Progenitor cell of endocrine pancreas (in vitro differentiated cells): ENCODE measurements at places on chromosomes 5 and 9.

GRCh38 chr5:109826426-109826825 is 136.7 kb downstream of the MAN2A1 start:
- no peak for DNase-seq

GRCh38 chr5:170317499-170317898 is 19.9 kb upstream of the LCP2 start:
- DNase-seq = no peak

GRCh38 chr5:75042522-75042921 is 9.8 kb downstream of the GCNT4 start:
- no peak for DNase-seq

DNA sequence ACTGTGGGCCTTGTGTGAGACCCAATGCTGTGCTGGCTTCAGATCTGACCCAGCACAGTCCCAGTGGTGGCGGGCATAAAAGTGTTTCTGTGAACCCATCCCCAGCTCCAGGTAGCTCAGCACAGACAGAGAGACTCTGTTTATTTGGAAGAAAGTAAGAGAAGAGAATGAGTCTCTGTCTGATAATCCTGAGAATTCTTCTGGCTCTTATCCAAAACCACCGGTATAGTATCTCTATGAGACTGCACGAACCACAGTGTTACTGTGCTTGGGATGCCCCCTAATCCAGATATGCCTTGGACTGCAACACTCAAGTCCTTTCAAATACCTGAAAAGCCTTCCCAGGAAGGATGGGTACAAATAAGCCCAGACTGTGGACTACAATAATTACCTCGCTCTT is 1660.8 kb upstream of the ACO1 start:
- DNase-seq = no peak

DNA sequence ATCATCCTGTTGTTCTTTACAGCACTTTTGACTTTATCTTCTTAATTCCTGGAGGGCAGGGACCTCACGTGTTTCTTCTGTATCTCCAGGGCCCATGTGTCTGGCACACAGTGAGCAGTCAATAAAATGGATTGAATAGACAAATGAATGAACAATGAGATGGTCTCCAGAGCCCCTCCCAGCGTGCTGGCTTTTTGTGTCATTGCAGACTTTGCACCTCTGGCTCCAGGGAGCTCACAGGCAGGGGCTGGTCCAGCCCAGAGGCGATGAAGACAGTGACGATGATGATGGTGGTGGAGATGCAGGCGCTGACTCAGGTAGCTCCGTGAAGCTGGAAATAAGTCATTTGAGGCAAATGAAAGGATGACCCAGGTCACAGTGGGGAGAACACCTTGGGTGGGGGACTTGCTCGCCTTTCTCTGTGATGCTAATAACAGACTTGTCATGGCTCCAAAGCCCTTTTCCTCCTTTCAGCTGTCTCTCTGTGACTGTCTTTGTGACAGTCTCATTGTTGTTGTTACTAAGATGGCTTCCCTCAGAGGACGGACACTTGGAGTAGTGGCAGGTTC is 30.4 kb upstream of the FABP6 start:
- DNase-seq = no peak

DNA sequence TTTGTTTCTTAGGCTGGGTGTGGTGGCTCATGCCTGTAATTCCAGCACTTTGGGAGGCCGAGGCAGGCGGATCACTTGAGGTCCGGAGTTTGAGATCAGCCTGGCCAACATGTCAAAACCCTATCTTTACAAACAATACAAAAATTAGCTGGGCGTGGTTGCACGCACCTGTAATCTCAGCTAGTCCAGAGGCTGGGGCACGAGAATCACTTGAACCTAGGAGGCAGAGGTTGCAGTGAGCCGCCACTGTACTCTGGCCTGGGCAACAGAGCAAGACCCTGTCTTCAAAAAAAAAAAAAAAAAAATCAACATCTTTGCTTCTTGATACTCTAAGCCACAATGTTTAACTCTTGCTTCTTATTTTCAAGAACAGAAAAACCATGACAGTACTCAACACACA is 16.1 kb downstream of the UBAP2 start:
- DNase-seq = no peak

DNA sequence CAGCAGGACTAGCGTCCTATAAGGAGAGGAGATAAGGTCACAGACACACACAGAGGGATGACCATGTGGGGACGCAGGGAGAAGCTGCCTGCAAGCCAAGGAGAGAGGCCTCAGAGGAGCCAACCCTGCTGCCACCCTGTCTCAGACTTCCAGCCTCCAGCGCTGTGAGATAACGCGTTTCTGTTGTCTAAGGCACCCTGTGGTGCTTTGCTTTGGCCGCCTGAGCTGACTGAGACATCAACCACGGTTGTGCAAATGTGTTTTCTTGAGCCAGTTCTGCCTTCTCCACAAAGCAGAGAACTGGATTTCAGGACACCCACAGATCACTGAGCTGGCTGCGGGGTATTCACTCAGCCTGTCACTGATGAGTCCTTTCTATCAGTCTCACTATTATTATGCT is 149.1 kb downstream of the NXNL2 start:
- DNase-seq = no peak

- DNase-seq = no peak
Observed at GRCh38 chr5:126143622-126144021, 279.6 kb upstream of the GRAMD2B start.

DNA sequence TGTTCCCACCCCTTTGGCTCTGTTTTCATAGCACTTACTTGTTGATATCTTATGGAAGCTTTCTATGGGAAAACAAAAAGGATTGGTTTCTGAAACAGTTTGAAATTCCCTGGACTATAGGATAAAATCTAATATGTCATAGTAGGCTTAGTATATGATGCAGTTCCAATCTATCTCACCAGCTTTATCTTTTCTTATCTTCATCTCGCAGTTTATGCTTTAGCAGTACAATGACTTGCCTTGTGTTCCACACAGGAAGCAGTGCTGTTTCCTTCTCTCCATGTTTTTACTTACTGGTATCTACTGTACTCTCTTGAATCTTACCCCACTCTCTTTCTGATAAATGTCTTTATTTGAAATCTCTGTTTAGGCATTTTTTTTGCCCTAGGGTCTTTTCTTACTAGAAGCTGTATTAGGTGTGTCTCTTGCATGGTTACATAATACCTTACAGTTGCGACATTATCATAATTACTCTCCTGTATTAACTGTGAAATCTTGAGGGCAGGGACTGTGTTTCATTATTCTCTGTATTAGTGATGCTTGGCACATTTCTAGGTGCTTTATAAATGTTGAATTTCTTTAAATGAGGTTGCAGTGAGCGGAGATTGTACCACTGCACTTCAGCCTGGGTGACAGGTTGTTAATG is 76.3 kb downstream of the FOCAD start:
- no peak for DNase-seq

GRCh38 chr9:347667-348292 is 133.1 kb downstream of the DOCK8 start:
- DNase-seq = no peak

- no peak for DNase-seq
Observed at GRCh38 chr9:36949466-36949865, 84.6 kb downstream of the PAX5 start.

DNA sequence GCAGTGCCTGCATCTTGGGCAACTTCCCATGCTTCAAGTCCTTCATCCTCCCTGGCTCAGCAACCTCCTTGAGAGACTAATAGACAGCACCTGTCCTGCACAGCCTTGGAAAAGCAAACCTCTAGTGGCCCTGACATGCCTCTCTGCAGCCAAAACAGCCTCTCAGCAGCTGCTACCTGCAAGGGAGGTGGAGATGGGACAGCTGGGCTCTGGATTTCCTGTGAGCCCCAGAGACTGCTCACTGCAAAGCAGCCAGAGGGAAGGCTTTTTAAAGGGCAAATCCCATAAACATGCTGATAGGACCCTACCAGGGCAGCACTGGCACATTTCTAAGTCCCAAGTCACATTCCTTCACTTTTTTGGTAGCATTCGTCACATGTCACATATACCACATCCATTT is 31.5 kb upstream of the MYORG start:
- no peak for DNase-seq

DNA sequence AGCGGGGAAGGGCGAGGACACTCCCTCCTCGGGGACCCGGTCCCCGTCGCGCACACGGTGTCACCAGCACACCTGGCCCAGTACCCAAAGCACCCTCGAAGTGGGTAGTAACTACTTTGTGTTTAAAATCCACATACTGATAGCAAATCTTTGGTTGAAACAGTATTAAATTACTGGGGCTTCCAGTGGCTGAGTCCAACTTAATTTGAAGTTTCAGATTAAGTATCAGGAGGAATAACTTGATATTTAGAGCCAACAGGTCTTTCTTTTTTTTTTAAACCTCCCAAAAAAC is 615 bp downstream of the ATG10 start:
- no peak for DNase-seq

DNA sequence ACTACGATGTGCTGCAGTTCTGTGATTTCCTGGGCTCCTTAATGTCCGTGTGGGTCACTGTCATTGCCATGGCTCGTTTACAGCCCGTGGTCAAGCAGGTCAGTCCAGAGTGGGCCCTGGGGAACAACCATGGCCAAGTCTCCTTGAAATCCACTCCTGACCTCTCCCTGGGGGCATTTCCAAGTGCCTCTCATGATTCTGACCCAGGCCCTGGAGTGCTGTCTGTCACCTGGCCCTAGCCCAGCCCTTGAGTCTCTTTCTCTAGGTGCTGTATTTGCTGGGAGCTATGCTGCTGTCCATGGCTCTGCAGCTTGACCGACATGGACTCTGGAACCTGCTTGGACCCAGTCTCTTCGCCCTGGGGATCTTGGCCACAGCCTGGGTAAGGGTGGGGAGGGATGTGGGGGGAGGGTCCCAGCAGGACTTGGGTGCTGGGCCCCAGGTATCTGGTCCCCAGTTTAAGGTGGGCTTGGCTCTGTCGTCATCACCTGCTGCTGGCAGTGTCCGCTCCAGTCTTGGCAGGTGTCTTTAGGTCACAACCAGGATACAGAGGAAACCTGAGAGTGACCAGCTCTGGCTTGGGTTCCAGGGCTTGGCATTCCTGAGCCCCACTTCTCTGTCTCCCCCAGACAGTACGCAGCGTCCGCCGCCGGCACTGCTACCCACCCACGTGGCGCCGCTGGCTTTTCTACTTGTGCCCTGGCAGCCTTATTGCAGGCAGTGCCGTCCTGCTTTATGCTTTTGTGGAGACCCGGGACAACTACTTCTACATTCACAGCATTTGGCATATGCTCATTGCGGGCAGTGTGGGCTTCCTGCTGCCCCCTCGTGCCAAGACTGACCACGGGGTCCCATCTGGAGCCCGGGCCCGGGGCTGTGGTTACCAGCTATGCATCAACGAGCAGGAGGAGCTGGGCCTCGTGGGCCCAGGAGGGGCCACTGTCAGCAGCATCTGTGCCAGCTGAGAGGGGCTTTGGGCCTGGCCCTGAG is 17.0 kb downstream of the OR13J1 start:
- peak; percentile 6 for DNase-seq

DNA sequence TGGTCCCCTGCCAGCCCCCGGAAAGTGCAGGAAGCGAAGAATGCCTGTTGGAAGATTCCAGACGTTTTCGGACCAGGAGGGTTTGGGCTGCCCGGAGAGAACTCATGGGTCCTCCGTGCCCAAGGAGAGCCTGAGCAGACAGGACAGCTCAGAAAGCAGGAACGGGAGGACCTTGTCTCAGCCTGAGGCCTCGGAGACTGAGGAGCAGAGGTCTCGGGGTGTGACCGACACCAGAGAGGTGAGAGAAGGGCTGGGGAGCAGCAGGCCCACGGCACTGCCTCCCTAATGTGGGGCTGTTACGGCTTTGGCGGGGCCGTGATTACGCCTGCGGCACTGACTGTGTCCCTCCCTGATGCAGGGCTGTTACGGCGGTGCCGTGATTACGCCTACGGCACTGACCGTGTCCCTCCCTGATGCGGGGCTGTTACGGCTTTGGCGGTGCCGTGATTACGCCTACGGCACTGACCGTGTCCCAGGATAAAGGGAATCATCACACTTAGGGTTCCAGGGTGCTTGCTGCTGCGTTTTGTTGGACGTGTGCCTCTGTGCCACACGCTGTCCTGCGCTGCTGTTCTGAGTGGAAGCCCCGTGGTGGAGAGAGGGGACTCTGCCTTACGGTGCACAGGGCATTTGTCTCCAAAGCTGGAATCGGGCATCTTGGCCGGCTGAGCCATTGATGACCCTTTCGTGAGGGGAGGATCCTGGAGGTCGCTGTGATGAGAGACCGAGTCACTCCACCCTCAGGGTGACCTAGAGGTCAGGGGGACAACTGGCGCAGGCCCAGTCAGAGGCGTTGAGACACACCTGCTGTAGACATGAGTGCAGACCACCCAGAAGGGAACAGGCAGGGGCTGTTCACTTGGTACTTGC is 25.7 kb downstream of the CEP72 start:
- no peak for DNase-seq

DNA sequence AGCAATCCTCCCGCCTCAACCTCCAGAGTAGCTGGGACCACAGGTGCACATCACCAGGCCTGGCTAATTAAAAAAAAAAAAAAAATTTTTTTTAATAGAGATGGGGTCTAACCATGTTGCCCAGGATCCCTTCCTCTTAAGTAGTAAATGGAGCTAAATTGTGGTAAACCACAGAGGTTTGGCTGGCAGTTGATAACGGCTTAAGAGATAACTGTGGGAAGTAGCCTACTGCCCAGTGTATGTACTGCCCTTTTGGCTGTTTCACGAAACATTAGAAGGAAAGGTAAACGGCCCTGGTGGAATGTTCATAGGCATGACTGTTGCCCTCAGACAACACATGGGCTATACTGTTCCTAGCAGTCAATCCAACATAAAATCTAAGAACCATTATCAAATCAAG is 44.4 kb downstream of the HMGCR start:
- no peak for DNase-seq

DNA sequence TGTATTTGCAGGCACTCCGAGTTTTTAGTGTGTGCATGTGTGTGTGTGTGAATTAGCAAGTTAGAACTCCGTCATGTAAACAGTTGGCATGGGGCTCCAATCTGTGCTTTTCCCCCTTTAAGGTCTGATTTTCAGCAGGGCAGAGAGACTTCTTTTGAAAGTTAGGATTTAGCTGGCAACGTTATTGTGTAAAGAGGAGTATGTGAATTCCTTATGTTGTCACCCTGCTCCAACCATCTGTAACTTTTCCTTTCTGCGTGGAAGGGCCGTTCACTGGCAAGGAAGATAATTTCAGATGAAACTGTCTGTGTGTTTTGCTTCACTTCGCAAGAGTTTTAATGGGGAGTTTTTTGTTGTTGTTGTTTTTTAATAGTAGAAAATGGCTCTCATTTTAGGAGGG is 332 bp downstream of the SGCD start:
- DNase-seq = no peak

DNA sequence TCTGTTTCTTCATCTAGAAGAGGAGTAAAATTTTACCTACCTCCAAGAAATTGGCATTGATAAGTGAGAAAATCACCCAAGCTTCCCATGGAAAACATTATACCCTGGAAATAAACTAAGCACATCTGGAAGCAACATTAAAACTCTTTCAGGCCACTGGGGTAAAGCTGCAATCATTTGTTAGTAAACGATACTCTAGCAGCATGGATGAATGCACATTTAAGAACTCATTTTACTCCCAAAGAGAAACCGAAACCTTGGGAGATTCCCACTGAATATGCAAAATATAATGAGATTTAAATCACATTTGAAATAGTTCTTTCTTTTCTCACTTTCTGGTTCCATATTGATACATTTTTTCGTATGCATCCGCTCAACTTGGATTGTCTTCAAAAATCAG is 467.5 kb downstream of the EFNA5 start:
- no peak for DNase-seq

GRCh38 chr5:143187495-143187894 is 216.0 kb downstream of the NR3C1 start:
- DNase-seq = no peak

GRCh38 chr5:55191165-55191564 is 18.2 kb upstream of the CDC20B start:
- no peak for DNase-seq
